B cell (primary cell): ENCODE measurements at places on chromosomes 3 and 15. TPM values are rescaled to one million over a fixed set of nuclear protein-coding genes. Genes with fewer than 3 reads are reported as not detected.

ISG20 gene
- total RNA-seq = 173 and 190 TPM in 2 replicates

CSNK1G1 gene
- 39.0 and 40.3 TPM in 2 replicates for total RNA-seq

TMC3 gene
- not detected in 2 replicates for total RNA-seq

COLQ gene
- total RNA-seq = 1.9 TPM in 2 replicates

SLC4A7 gene
- 46.9 and 49.6 TPM in 2 replicates for total RNA-seq

TRIM42 gene
- total RNA-seq = not detected in 2 replicates

LRRC31 gene
- not detected in 2 replicates for total RNA-seq

PDE12 gene
- 18.3 and 19.6 TPM in 2 replicates for total RNA-seq

DCP1A gene
- 44.6 and 47.7 TPM in 2 replicates for total RNA-seq

TMEM44 gene
- 7.5 and 8.2 TPM in 2 replicates for total RNA-seq

CFAP92 gene
- total RNA-seq = not detected in 2 replicates

CHRM5 gene
- not detected in 2 replicates for total RNA-seq

LRRC58 gene
- 16.7 TPM in 2 replicates for total RNA-seq

MITF gene
- total RNA-seq = not detected in 2 replicates

TNFAIP8L3 gene
- total RNA-seq = not detected in 2 replicates

GRAMD2A gene
- not detected in 2 replicates for total RNA-seq

GRCh38 chr3:185460719-185461350 is 38.0 kb downstream of the TMEM41A start:
- DNase-seq = no peak

DNA sequence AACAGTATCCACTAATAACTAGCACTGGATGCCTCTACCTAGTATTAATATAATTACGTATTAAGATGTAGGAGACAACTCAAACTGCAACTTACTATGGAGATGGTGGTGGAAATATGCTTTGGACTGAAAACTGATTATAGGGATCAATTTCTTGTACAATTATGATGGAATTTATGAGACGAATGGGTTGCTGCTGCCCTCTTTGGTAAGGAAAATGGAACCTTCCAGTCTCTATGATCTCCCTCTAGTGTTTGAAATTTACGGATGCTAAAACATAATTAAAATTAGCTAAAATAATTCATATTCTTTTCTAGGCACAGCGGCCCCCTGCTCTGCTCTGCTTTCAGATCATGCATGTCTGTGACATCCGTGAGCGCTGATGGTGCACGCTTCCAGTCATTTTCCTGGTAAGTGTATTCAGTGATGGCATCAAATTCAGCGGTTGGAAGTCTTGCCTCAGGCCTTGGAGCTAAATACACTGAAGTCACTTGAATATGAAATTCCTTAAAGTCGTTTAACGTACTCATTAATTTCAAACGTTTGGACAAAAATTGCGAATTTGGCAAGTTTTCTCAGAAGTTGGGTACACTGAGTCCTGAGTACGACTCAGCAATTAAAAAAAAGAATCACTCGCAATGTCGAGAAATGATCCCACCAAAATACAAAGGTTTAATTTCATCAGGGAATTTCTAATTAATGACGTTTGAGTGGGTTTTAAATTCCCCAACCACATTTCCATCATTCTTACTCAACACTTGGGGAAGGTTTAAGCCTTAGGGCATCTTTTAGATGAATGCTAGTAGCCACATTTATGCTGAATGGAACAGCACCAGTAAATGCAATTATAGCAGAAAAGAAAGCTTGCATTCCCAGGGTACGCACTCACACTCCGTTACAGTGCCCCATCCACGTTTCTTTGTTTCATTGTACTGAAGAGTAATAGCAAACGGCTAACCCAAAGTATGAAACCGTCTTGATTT is 132.6 kb downstream of the NR2F2 start:
- DNase-seq = no peak

GRCh38 chr3:115633467-115633866 is 10.2 kb downstream of the GAP43 start:
- no peak for DNase-seq

- DNase-seq = no peak
Measured at GRCh38 chr3:123339302-123339701, 109.6 kb downstream of the ADCY5 start.

GRCh38 chr3:56976651-56977560 is 83.6 kb upstream of the SPATA12 start:
- no peak for DNase-seq

- DNase-seq = no peak
Measured at GRCh38 chr3:141456301-141456625, 30.6 kb upstream of the RASA2 start.

- no peak for DNase-seq
Measured at GRCh38 chr3:116265976-116266584, 179.2 kb downstream of the LSAMP start.

- DNase-seq = peak; percentile 4
Measured at GRCh38 chr3:149701206-149701976, 43.6 kb upstream of the WWTR1 start.

GRCh38 chr3:141877911-141878310 is 1.5 kb downstream of the ATP1B3 start:
- DNase-seq = no peak

- DNase-seq = no peak
Measured at GRCh38 chr3:123061856-123062255, 5.0 kb upstream of the PDIA5 start.

- DNase-seq = no peak
Measured at GRCh38 chr3:168273036-168273435, 177.3 kb upstream of the GOLIM4 start.

- DNase-seq = no peak
Measured at GRCh38 chr3:117485841-117486240, 776.3 kb downstream of the TUSC7 start.

DNA sequence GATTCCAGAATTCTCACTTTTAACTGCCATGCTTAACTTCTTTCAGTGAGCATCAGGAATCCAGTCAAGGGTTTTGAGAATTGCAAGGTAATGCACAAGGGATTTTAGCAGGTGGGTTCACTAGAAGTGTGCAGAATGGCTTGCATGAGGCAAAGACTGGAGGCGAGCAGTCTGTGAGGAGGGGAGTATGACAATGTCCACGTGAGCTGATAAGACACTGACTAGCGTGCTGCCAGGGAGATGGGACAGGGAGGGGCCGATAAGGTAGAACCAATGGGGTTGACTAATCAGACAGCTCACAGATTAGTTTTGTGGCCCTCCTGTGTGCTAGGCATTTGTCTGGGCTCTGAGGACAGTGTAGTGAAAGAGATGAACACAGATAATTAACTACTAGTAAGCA is 102.0 kb upstream of the DAZL start:
- DNase-seq = no peak

DNA sequence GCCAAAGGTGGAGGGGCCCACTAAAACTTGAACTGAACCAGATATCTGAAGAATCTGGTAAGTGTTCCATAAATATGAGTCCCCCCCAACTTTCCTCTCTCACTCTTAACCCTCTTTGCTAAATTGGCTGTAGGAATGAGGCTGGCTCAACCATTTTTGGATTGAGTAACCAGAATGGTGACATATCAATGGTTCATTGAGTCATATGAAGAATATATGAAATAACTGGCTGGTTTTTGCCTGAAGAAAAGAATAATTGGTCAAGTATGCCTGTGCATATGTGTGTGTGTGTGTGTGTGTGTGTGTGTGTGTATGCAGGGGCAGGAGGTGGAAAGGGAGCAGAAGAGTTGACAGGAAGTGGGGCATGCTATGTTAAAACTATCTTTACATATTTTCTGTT is 472.9 kb upstream of the THBS1 start:
- no peak for DNase-seq

DNA sequence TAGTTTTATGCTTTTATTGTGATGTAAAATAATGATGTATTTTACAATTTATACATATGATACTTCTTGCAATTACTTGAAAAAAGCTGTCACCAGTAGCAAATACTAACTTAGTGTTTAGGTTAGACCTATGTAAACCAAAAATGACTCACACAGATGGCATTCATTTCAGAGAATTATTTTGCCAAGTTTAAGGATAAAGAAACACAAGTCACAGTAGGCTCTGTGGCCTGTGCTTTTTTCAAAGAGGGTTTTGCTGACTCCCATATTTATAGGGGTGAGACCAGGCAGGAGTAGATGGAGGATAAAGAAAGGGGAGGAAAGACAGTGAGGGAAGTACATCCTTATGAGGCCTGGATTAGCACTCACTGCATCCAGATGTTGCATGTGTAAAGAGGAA is 356.6 kb upstream of the NPAP1 start:
- DNase-seq = no peak

- no peak for DNase-seq
Measured at GRCh38 chr3:187889601-187890404, 144.5 kb upstream of the BCL6 start.

DNA sequence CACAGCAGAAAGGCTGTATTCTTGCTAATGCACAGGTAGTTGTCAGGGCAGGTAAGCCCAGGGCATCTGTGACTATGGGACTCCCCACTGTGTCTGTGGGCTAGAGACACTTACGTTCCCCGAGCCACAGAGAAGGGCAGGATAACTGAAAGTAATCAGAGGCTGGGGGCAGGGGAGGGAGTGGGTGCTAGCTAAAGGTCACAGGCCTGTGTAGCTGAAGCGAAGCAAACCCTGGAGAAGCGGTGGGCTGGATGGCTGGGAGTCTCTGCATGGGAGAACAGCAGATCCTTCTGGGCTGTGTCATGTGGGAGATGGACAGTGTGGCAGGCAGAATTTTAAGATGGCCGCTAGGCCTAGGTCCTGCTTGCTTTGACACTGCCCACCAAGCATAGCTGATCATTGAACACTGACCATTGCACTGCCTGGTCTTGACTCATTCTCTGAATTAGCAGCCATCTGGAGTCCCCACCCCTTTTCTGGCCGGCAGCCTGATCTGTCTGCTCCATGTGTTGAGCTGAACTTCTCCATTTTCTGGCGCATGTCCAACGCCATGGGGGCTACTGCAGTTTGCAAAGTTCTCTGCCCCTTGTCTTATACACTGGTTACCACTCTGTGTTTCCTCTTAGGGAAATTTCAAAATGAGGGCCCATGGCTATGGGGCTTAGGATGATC is 110.0 kb downstream of the DGKG start:
- DNase-seq = no peak

DNA sequence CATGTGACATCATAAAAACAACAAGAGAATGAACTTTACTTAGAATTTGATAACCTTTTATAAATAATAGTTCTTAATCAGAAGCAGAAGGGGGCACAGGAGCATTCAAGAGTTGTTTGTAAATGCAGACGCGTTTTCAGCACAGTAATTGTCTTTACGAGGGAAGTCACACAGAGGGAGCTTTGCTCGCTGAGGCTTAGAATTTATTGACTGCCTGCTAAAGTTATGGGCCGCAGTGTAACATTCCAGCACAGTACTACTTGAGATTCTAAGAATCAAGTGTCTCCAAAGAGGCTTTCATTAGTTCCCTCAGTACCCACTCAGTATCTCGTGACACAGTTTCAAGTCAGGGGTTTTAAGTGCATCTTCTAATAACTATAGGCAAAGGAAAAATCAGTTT is 288.7 kb downstream of the NR2F2 start:
- DNase-seq = no peak

GRCh38 chr3:47978386-47978785 is 37.8 kb downstream of the MAP4 start:
- no peak for DNase-seq

GRCh38 chr3:144235489-144235888 is 263.9 kb downstream of the DIPK2A start:
- DNase-seq = no peak

DNA sequence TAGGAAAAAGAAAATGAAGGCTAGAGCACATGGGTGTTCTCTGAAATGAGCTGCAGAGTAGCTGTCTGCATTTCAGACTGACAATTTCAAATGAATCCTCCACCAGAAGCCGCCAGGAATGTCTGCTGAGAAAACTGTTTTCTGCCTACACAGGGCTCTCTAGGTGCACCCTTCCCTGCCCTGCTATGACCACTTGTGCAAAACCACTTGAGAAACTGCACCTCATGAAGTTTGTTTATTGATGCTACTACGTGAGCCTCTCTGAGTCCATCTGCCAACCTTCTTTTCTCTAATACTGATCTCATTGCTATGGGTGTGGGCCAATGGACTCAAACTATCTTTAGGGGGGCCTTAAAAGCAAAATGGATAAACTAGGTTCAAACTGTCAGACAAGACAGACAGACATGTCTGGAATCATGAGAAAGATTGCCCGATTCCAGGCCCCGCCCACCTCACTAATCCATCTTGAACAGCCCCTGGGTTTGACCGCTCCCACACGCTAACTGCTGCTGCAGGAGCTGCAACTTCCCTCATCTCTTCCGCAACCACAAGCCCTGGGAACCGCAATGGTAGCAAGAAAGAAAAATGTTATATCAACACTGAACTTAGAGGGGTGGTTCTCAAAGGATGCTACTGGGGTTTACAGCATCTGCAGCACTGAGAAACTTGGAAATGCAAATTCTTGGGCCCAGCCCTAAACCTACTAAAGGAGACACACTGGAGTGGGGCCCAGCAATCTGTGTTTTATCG is 9.0 kb upstream of the CD47 start:
- DNase-seq = no peak

GRCh38 chr3:187968883-187969580 is 184.9 kb upstream of the LPP start:
- no peak for DNase-seq

DNA sequence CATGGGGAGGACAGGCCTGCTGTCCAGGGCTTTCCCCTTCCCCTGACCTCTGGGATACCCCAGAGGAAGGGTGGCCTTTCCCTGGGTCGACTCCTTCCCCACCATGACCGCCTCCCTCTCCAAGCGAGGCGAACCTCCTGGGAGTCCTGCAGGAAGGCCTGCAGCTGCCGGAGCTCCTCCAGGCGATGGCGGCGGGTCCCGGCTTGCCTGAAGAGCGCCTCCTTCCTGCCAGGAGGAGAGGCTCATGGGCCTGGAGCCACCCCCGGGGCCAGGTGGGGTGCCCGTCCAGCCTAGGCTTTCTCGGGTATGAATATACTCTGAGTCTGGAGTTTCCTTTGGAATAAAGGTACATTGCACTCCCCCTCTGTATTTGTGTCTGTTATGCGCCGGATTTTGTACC is 20.1 kb downstream of the PLA2G4B start:
- no peak for DNase-seq

GRCh38 chr3:73820431-73820830 is 195.7 kb upstream of the PDZRN3 start:
- DNase-seq = no peak

- DNase-seq = no peak
Measured at GRCh38 chr3:15591242-15591641, 10.1 kb downstream of the HACL1 start.

- peak; percentile 62 for DNase-seq
Measured at GRCh38 chr15:70504299-70504951, 258.9 kb downstream of the UACA start.

GRCh38 chr3:169145540-169146178 is 517.9 kb downstream of the MECOM start:
- DNase-seq = no peak

DNA sequence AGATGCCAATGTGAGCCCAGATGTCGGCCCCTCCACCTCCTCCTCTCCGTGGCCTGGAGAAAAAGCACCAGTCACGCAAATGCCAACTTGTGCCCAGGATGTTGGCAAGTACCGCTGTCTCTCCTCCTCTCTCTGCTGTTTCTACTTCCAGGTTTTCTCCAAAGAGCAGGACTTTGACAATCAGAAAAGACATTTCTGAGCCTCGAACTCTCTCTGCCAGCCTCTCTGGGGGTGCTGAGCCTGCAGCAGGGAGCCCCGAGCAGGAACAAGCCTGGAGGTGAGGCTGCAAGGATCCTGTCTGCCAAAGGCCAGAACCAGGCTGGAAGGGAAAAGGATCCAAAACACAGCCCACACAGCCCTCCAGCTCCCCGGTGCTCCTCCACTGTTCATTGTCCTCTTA is 89.7 kb downstream of the SEC22A start:
- DNase-seq = no peak
